Stimulated activated CD8-positive, alpha-beta memory T cell treated with anti-CD3 and anti-CD28 coated beads, Interleukin-15, amount 100 ng/mL, for 24 hours (primary cell): ENCODE measurements at places on chromosomes 2 and 18.

GRCh38 chr18:48252525-48252924 lies 156.7 kb downstream of the ZBTB7C start:
- DNase-seq, result no peak

DNA sequence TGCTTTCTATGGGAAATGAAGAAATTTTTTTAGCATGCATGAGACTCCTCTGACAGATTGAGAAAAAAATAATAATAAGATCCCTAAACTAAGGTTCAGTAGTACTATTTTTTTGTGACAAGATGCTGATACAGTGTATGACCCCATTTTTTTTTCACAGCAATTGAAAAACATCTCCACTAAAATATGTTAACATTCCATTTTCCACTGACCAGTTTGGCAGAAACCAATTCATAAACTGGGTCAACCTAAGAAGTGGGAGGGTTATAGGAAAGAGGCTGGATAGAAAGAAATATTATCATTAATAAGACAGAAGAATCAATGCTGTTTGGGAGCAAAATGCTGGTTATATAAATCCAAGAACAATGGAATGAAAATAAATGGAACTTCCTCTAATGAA lies 182.7 kb downstream of the ANTXR1 start:
- no peak for DNase-seq

DNA sequence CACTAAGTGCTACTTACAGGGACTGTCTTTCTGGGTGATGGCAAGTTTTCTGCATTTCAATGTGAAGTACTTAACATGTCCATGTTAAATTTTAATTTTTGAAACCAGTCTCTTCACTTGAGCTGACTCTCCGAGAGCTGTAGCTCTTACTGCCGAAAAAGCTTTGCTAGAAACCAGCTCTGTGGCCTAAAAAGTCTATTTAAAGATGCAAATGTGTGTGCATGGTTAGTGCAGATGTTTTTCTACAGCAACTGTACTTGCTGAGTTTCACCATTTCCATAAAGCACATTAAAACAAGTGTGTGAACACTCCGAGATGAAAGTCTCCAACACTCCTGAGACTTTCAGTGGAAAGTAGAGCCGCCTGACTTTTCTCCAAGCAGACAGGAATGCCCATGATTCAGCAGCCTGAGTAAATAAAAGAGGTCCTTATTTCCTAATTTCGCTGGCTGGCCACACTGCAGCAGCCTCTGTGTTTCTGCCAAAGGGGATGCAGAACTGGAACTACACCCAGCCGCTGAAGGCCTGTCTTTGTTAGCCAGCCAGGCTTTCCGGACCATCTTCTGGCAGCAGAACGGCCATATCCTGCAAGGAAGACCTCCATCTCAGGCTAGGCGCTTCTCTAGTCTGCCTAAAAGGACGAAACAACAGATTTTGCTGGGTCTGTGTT lies 121.2 kb downstream of the ZNF521 start:
- no peak for DNase-seq

DNA sequence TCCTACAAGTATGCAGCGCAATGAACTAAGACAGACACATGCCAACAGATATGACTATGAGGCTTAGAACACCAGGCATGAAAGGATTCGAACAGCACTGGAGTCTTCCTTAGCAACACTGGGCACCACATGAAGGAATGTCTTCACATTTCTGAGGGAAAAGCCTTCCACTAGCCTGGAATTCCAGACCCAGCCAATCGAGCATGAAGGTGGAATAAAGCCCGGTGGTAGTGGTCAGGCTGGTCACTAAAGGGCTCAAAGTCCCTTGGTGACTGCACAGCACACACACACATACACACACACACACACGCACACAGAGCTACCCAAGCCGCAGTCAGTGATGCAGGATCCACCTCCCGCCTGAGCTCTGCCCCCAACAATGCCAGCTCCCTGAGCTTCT lies 19.7 kb upstream of the SFXN5 start:
- no peak for DNase-seq

- DNase-seq, result no peak
These were observed 10.5 kb downstream of the CTDP1 start for GRCh38 chr18:79690071-79690470.

- no peak for DNase-seq
These were observed 1630.4 kb upstream of the ACVR2A start for GRCh38 chr2:146214394-146214929.

DNA sequence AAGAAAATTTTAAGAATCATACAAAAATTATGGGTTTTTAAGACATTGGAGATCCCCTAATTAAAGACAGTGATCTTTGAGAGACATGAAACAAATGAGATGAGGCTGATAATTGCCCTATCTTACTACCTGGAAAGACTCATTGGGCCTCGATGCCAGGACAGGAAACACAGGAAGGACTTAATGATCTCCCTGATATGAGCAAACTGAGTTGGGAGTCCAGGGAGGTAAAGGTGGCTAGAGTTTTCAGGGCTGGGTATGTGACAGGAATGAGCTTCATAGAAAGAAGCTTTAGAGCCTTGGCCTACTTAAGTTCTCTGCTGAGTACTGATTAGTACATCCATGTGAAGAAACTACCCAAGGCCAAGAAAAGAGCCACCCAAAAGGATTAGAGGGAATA lies 40.6 kb upstream of the GULP1 start:
- no peak for DNase-seq

DNA sequence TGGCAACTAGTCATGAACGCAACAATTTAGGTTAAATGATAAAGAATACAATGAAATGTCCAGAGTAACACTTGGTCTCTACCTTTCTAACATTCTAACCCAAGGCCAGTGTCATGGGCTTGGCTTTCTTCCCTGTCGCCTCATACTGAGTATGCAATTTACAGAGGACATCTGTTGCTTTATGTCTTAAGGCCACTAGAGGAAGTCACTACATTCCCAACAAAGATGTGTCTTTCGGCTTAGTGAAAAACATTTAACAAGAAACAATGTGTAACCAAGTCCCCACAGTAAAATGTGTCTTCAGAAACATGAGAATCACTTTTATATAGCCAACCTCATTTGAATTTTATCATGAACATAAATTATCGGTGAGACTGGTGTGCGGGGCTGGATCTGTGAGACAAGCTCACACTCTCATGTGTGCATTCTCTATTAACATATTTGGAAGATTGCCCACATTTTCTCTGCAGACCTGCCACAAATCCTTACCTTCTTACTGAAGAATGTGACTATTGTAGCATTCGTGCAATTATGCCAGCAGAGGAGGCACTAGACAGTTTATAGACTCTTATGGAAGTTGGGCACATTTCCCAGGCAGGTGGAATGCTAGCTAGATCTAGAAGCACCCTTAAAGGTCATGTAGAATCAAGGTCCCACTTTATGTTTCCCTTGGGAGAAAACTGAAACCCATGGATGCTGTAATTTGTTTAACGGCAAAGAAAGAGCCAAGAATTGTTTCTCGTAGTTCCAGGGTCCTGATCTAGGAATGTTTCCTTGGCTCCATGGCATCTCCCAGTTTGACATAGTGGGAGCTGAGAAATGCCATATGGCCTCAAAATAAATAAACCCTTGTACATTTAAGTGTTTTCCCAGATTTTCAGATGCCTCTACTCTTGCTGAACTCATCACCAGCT lies 101.8 kb downstream of the CD226 start:
- DNase-seq, result no peak

- no peak for DNase-seq
These were observed 10.9 kb downstream of the SERPINB12 start for GRCh38 chr18:63553081-63553480.

- DNase-seq, result no peak
These were observed 19.6 kb upstream of the GULP1 start for GRCh38 chr2:188272121-188272520.

GRCh38 chr2:206979922-206980321 lies 40.6 kb downstream of the CPO start:
- DNase-seq, result no peak

DNA sequence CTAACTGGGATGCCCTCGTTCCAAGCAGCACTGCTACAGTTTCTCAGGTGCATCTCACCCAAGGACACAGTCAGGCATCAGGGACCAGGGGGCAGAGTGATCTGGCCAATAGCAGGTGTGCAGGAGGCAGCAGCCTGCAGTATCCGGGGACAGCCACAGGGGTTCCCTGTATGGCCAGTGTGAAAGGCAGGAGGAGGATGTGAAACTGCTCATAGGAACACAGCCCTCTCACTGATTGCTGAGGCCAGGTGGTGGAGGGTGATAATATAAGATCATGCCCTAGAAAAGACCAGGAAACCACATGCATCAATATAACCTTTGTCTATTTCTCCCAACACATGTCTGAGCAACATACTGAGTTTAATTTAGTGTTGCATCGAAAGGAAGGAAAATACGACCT lies 112.7 kb upstream of the TACR1 start:
- no peak for DNase-seq

- DNase-seq, result no peak
These were observed 7.4 kb upstream of the MOB1A start for GRCh38 chr2:74186038-74186437.

- no peak for DNase-seq
These were observed 61.5 kb downstream of the BARD1 start for GRCh38 chr2:214747992-214748391.

GRCh38 chr2:234247453-234248180 lies 197.1 kb downstream of the SPP2 start:
- DNase-seq, result no peak

DNA sequence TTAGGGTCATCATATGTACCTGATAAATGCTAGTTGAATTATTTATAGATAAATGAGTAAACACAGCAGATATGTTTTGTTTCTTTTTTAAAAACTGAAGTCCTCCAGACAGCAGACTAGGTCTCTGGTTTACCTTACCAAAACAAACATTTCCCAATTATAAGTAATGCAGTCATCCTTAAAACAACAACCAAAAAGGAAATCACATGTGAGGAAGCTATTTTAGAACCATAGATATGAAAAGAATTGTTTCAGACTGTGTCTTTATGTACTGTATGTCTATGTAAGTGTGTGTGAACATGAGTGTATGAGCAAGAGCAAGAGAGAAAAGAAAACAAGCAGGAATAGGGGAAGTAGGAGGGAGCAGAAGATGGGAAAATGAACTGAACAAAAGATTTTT lies 441.0 kb downstream of the CPS1 start:
- DNase-seq, result no peak

DNA sequence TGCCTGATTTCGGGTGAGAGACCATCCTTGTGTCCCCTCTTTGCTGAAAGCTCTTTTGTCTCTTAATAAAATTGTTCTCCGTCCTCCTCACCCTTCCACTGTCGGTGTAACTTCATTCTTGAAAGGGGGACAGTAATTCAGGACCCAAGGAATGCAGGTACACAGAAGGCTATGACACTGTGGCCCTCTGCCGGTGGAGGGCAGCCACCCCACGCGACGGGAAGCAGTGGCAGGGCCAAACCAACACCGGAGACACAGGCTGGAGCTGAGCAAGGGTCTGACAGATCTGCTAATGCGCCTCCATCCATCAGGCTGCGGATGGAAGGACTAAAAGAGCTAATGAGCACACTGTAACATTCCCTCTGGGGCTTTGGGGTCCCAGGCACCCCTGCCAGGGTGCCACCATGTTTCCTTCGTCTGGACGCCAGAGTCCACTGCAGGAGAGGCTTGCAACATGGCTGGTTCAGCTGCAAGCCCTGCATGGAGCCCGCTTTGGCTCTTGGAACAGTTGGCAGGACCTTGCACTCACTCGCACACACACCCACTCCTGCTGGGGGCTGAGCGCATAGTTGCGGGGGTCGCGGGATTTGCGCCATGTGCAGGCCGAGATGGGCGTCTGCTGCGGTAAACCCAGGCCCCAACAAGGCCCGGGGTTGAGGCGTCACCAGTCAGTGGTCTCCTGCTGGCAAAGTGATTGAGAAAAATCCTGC lies 544.1 kb upstream of the CDH7 start:
- DNase-seq, result no peak

GRCh38 chr2:149679286-149679685 lies 91.7 kb upstream of the MMADHC start:
- DNase-seq, result no peak

- no peak for DNase-seq
These were observed 324.0 kb upstream of the ACVR2A start for GRCh38 chr2:147520817-147521216.

- no peak for DNase-seq
These were observed 63.4 kb downstream of the LHCGR start for GRCh38 chr2:48691935-48692691.

DNA sequence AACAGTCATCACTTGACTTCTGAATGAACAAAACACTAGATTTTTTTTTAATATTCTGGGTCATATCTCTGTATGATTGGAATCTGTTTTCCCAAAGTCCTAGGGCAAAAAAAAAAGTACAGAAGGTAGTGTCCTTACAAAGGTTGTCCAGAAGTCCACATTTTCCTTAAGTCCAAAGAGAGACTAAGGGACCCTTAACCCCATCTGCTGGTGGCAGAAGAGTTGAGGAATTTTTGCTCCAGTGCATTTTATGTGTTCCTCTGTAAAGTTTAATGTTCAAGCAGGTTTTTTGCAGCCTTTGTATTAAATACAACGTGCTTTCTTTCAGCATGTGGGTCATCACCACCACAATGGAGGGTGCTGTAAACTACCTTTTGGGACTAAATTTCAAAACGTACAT lies 215.9 kb downstream of the SP3 start:
- no peak for DNase-seq

- no peak for DNase-seq
These were observed 51.1 kb downstream of the MYO5B start for GRCh38 chr18:50143886-50144285.

DNA sequence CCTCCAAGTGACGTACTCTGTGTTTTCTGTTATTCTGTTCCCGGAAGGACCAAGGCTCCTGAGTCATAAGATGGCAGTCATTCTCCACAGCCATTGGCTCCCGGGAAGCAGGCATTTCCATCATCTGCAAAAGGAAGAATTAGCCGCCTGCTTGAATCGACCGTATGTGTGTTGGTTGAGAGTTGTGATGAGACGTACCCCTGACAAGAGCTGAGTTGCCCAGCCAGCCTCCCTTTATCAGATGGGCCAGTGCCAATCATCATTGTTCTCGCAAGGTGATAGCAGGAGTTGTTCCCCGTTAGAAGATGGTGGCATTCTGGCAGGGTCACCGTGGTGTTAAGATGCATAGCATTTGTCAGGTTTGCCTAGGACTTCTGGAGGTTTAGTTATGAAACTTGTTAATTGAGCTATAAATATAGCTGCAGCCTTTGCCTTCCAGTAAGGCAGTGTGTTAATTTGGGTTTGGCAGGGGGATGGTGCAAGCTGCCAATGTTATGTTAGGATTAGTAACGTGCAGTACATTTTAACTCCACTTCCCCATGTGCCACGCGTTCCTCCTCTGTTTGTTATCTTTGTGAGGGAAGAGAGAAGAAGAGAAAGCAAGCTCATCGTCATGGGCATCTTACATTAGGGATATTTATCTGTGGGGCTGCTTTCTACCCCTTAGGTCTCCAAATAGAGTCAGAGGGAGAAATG lies 652.7 kb upstream of the FANCL start:
- no peak for DNase-seq

DNA sequence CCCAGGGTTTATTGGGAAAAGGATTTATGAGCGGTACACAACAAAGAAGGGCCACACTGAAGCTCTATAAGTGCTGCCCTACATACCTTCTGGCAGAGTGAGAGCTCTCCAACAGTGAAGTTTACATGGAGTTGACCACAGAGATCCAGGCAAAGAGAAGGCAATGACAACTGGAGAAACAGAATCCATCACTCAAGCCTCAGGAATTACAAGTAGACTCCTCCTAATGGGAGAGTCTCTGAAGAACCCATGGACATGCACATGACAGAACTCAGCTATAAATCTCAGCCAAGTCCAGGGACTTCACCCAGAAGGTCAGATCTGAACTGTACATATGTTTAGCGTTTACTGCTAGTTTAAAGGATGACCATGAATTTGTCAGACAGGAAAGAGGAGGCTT lies 164.7 kb downstream of the DNAH7 start:
- DNase-seq, result no peak

GRCh38 chr2:240569998-240570530 lies 1.8 kb downstream of the RNPEPL1 start:
- DNase-seq, result no peak

GRCh38 chr18:58097907-58098166 lies 53.8 kb downstream of the NEDD4L start:
- DNase-seq, result no peak
